ENCODE measurements at places on chromosomes 11 and 22.

GRCh38 chr22:28791841-28792490 lies 8.4 kb downstream of the XBP1 start:
- DNase-seq: no peak

DNA sequence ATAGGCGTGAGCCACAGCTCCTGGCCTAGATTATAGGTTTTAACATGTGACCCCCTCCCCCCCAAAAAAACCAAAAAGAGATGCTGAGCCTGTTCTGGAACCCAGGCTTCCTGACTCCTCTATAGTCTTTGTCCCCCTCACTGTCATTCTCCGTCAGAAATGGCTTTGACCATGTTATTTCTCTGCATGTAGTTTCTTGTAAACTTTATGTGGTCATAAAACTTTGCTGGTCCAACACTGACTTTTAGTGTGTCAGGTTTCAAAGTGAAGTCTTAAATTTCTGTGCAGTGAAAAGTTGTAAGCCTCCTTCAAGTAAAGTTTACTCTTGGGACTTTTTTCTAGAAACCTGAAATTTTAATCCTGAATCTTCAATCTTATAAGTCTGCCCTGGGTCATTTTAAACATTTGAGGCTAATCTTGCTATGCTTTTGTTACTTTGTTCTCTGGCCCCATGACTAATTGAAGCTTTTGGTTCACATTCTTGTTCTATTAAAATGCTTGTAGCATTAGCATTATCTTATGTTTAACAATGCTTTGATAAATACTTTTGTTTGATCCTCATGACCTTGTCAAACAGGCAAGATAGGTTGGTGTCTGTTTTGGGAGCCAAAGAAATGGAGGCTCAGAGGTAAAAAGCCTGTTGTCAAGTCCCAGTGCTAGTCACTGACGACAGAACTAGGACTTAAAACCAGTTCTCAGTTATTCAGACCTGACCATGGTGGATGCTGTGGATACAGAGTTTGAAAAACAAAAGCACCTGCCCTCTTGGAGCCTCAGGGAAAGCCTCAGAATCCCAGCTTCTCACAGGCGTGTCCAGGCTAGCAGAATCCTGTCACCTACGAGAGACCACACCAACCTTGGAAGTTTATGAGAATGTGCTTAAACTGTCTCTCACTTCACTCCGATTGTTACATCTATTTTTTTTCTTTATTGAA lies 87.7 kb upstream of the HORMAD2 start:
- no peak for DNase-seq

GRCh38 chr22:39300186-39300830 lies 19.1 kb downstream of the RPL3 start:
- DNase-seq: peak; percentile 16

GRCh38 chr11:93411705-93412104 lies 81.2 kb downstream of the DEUP1 start:
- DNase-seq: no peak

DNA sequence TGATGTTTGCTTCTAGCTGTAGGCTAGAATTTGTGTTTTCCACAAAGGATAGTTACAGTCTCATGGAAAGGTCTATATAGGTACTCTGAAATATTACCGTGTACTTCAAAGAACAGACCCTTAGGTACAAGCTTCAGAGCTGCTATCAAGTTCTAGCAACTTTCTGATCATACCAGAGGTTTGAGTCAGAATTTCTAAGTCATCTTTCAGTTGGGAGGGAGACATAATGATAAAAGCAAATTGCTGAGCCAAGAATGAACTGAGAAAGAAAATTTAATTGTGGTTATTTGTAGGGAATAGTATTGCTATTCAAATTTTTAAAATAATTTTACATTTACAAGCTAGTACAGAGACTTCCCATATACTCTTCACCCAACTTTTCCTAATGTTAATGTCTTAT lies 19.9 kb upstream of the ME3 start:
- no peak for DNase-seq

- DNase-seq: no peak
Observed at GRCh38 chr22:45670981-45671782, 452 bp upstream of the ATXN10 start.

GRCh38 chr11:33065445-33066178 lies 26.2 kb downstream of the TCP11L1 start:
- DNase-seq: peak; percentile 31
